ENCODE measurements at places on chromosomes 4 and X. TPM values are rescaled to one million over a fixed set of nuclear protein-coding genes. Genes with fewer than 3 reads are reported as not detected.
A peak's percentile ranks its signal among the peaks of the same experiment; 100 is the strongest.

The WNK3 gene
- total RNA-seq = not detected

GRCh38 chrX:42151808-42152207 is 228.5 kb upstream of the CASK start:
- no peak for DNase-seq

- no peak for DNase-seq
Observed at GRCh38 chr4:134756421-134756820, 554.8 kb upstream of the PABPC4L start.

The TKTL2 gene
- total RNA-seq = not detected

DNA sequence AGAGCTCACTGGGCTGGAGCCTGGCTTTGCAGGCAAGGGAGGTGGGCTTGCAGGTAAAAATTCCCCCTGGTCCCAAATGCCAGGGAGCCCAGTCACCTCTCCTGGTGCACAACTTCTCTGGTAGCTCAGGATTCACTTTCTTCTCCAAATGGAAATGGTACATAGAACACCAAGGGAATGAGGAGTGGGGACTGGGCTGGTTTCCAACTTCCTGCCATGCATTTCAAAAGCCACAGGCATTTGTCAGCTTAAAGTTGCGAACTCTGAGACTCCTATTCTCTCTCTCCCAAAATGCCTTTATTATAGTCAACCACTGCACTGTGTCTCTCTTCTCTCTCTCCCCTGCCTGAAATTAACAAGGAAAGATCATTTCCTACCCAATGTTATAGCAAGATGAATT is 177.3 kb downstream of the GRIA3 start:
- DNase-seq = no peak

The MAP3K15 gene
- not detected for total RNA-seq

The MAOA gene
- not detected for total RNA-seq

DNA sequence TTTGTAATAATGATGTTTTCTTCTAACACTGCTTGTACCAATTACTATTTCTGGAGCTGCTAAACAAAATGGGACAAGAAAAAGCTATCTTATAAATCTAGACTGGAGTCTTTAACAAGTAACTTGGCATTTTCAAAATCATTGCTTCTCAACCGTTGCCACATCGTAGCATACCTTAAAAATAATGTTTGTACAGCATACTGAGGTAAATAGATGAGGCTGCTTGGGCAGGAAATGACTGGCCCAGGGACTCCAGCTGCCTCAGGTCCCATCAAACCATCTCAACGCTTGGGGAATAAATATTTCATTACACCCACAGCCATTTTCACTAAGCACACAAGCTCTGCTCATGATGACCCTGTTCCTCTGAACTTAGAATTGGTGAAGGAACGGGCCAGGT is 115.1 kb downstream of the SPANXA1 start:
- no peak for DNase-seq

The HSPA4L gene
- not detected for total RNA-seq

DNA sequence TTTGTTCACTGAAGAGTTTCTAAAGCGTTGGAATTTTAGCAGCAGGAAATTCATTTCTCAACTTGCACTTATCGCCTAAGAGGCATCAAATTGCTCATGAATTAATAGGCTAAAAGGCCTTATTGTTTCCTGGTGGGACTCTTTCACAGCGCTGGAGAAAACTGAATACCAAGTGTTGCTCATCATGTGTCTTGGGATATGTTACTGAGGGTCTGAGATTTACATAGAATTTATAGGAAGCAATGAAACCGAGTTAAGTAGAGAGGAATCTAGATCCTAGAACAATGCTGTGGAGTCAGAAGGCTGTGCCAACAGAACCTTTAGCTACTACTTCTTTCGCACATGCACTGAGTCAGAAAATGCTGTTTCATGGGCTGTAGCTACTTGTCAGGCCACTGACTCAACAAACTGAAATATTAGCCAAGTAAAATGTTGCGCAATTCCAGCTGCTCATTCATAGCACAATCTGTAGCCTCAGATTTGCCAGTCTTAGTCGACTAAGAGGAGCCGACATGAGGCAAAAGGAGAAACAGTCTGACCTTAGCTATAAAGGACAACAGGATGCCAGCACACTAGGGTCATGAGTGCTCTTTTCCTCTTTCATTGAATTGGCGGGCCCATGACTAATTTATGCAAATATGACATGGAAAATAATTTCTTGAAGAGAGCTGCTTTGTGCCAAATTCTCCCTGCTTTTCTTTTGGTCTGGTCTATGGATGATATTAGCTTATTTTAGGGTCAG is 35.9 kb upstream of the CXCL8 start:
- DNase-seq = no peak

DNA sequence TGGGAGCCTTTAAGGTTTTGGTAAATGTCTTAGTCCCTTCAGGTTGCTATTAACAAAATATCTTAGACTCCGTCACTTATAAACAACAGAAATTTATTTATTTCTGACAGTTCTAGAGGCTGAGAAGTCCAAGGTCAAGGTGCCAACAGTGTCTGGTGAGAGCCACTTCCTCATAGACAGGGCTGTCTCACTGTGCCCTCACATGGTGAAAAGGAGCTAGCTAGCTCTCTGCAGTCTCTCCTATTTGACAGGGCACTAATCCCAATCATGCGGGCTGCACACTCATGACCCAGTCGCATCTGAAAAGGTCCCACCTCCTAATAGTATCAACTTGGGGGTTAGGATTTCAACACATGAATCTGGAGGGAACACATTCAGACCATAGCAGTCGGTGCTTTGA is 63.4 kb upstream of the KLF3 start:
- DNase-seq = peak; percentile 4

Measured in OCI-LY7 (cell line).